ENCODE measurements at places on chromosomes 1 and 21.

GRCh38 chr1:13960375-13960987 is 260.5 kb downstream of the PRDM2 start:
- DNase-seq = peak; percentile 60

DNA sequence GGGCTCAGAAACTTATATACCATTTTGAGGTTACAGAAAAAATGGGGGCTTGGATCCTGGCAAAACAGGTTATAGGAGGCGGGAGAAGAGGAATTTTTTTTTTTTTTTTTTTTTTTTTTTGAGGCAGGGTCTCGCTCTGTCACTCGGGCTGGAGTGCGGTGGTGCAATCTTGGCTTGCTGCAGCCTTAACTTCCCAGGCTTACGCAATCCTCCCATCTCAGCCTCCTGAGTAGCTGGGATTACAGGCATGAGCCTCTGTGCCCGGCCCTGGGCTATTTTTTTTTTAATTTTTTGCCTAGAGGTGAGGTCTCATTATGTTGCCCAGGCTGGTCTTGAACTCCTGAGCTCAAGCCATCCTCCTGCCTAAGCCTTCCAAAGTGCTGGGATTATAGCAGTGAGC is 24.7 kb downstream of the MROH7 start:
- no peak for DNase-seq

- DNase-seq = no peak
These were observed 545.9 kb downstream of the COL11A1 start for GRCh38 chr1:102562380-102562779.

- DNase-seq = no peak
These were observed 128.3 kb downstream of the CASZ1 start for GRCh38 chr1:10667861-10668761.

GRCh38 chr1:91699339-91699974 is 186.5 kb downstream of the TGFBR3 start:
- DNase-seq = no peak

- no peak for DNase-seq
These were observed 217.3 kb upstream of the SGIP1 start for GRCh38 chr1:66316464-66317247.

DNA sequence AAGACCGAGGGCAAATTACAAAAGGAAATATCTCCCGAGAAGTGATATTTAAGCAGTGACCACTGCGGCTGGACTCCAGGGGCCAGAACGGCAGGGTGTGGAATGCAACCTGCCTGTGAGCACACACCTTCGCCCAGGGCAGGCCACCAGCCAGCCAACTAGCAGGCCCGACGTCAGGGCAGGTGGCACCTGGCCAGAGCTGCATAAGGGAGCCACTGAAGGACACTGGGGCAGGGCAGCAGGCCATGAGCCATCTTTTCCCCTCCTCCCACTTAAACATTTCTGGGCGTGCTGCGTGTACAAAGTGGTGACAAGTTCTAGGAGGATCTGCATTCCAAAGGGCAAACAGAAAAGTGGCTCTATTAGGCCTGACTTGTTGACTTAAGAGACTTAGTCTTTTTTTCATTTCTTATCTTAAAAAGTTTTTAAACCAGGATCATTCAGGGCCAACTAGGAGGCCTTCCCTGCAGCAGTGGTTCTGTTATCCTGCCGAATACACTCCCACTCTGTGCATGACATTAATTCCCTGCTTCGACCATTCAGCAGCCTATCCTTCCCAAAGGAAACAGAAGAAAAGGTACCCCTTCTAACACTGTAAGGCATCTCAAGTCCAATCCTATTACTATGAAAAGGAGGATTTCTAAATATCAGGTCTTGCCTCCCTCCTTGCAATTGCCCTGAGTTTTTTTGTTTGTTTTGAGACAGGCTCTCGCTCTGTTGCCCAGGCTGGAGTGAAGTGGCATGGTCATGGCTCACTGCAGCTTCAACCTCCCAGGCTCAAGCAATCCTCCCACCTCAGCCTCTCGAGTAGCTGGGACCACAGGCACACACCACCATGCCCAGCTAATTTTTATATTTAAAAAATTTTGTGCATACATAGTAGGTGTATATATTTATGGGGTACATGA is 96.3 kb downstream of the BCAR3 start:
- no peak for DNase-seq

- no peak for DNase-seq
These were observed 9.2 kb downstream of the FASLG start for GRCh38 chr1:172668097-172668496.

- no peak for DNase-seq
These were observed 160.0 kb downstream of the SEC16B start for GRCh38 chr1:177809819-177810218.

GRCh38 chr1:40185951-40186864 is 25.0 kb downstream of the RLF start:
- DNase-seq = peak; percentile 54

DNA sequence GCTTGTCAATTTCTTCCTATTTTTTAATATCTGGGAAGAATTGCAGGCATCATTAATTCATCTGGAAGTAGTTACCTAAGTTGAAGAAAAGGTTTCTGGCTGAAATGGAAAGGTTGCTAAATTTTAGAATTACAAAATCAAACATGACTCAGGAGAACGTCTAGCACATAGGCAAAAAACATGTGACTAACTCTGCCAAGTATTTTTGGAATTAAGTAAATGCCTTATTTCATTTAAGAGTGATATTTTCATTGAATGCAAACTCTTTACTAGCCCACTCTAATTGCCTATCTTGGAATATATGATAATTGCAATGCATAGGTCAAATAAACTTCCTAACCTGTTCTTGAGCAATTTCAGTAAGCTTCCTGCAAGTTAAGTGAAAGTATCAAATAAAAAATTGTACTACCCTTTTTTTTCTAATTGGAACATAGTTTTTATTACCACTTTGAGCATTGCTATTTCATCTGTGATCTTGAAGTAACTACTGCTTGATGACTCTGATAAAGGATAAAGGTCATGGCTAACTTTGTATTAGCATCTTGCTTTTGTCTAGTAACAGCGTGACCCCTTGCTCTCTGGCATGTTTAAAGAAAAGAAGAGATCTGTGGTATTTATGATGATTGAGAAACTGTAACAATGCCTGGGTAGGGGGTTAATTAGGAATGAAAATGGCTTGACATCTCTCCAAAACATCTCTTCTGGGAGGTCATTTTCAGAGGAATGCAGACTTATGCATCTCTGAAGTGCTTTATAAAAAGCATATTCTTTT is 208.3 kb upstream of the NCAM2 start:
- DNase-seq = no peak

GRCh38 chr1:40651138-40651857 is 14.2 kb downstream of the RIMS3 start:
- DNase-seq = no peak

All from activated naive CD4-positive, alpha-beta T cell treated with anti-CD3 and anti-CD28 coated beads, Interleukin-2, amount 50 U/mL, for 16 hours (primary cell).